ENCODE measurements at places on chromosomes 1 and 21.

DNA sequence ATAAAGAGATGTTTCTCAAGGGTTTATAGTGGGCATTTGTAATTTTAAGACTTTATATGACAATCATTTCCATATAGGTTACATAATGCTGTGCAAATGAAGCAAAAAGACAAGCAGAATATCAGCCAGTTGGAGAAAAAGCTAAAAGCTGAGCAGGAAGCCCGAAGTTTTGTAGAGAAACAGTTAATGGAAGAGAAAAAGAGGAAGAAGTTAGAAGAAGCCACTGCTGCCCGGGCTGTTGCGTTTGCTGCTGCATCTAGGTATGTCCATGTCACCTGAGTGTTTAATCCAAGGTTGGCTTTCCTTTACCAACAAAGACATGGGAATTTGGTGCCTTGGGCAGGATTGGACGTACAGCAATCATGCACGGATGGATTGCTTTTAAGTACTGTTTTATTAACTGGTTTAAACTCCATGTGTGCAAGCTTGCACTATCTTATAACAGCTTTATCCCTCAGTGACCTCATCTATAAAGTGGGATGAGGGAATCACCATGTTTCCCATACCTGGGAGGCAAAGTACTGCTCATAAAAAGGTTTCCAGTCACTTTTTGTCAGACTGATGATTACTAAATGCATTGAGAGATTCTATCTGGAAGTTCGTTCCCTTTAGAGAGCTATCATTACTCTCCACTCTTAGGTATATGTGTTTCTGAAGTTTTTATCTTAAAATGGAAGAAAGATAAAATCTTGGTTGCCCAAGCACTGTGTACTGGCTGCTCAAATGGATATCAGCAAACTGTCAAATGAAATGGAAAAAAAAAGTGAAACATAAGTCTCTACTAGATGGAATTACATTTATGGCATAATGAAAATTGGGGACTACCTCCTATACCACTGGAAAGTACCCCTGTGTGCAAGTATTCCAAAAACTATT lies 55.1 kb downstream of the MACO1 start:
- no peak for DNase-seq

DNA sequence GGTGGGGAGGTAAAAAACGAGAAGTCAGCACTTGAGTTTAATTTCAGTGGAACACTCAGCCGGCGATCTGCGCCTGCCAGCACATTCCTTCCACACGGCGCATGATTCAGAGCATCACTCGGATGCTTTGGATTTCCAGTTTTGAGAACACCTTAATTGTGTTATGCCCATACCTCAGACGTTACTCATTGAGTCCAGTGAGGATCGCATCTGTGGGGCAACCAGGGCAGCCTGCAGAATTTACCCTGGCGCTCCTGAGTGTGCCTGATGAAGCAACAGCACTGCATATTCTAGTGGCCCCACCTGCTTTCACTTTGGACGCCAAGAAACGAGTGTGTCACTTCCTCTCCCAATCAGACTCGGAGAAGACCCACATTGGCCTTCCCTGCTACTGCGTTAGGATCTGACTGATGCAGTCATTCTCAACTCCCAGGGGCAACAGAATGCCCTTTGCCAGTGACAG lies 19.9 kb downstream of the FAM89A start:
- peak; percentile 29 for DNase-seq

GRCh38 chr1:182237329-182237728 lies 154.3 kb downstream of the GLUL start:
- no peak for DNase-seq

GRCh38 chr1:58855274-58856165 lies 71.7 kb upstream of the JUN start:
- DNase-seq = no peak

DNA sequence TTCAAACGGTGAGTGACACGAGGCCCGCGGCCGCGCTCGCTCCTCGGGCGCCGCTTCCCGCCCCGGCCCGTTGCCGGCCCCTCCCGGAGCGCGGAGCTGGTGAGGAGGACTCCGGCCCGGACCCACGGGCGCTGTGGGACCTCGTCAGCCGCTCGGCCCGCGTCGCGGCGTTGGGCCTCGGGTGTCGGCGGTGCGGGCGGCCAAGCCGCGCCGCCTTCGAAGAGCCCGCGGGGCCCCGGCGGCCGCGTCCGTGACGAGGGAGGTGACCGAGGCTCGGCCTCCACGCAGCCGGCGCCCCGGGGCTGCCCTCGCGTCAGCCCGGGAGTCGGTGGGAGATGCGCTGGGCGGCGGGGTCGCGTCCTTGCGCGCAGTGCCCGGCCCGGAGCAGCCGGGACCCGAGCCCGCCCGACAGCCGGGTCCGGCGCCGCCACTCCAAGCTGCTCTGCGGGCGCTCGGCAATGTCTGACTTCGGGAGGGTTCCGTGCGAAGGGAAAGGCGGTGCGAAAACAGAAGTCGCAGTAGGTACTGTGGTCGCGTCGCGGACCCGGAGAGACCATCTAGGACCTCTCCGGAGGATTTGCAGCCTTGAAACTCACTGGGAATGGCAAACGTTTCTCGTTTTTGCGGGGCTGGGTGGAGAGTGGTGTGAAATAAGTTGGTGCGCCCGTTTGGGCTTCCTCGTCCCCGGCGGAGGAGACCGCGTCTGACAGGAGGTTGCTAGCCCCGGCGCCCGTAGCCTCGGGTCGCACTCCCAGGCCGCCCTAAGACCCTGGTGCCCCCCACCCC lies 829 bp downstream of the SPEN start:
- DNase-seq = peak; percentile 23

GRCh38 chr1:226185141-226186036 lies 1.2 kb downstream of the ACBD3 start:
- peak; percentile 33 for DNase-seq

DNA sequence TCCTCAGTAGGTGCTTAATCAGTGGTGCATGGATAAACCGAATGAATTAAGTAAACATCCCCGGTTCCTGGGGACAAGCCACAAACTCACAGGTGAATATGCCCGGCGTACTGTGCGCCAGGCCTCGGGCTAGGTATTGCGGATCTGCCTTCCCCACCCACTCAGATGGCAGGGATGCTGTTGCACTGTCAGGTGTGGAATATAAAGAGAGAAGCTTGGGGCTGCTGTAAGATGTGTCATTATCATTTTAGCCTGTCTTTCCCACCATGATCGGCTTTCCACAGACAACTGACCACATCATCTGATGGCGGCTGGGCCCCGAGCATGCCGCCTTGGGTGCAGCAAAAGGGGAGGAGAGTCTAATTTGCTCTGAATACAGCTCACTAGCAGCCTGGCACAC lies 45.4 kb upstream of the LRP8 start:
- no peak for DNase-seq

GRCh38 chr1:53648516-53648915 lies 90.4 kb downstream of the GLIS1 start:
- no peak for DNase-seq

GRCh38 chr1:48495166-48495565 lies 23.2 kb upstream of the SPATA6 start:
- DNase-seq = no peak

DNA sequence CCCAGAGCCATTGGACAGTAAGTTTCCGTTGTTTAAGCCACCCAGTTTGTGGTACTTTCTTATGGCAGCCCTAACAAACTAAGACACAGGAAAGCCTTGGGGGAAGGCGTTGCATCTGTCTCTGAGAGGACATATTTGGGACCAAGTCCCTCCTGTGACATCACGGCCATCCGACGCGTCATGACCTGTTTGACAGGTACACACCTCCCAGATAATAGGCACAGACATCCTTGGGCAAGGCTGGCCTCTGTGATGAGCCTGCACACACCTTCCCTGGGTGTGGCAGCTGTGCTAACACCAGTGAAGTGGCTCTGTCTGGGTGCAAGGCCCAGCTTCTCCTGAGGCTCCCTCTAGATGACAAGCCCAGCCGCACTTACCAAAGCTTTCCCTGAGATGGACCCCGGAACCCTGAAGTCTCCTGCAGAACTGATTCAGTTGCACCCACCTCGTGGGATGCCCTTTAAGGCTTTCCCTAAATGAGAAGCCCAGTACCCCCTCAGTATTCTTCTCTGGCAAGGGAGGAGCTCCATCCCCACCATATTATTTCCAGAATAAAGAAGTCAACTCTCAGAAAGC lies 136.5 kb downstream of the ZSCAN20 start:
- no peak for DNase-seq

- DNase-seq = no peak
These were observed 93.6 kb downstream of the SMYD3 start for GRCh38 chr1:246413430-246413829.

GRCh38 chr21:43984905-43985689 lies 27.0 kb upstream of the TRAPPC10 start:
- DNase-seq = no peak

- peak; percentile 93 for DNase-seq
These were observed 145.6 kb downstream of the HIVEP3 start for GRCh38 chr1:41773144-41773591.

DNA sequence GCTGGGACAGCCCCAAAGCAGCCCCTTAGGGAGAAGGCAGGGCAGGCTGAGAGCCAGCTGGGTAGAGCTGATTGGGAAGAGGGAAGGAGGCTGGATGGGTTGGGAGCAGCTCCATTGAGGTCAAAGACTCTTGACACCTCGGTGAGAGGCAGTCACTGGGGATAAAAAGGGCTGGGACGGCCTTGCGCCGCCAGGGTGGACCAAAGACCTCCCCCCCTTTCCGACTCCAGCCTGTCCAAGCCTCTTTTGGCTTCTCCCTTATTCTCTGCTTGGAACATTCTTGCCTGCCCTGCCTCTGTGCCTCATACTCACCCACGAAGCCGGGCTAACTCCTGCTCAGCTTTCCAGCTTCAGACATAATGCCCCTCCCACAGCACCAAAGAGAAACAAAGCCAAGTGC lies 51.1 kb downstream of the LRRC38 start:
- no peak for DNase-seq

DNA sequence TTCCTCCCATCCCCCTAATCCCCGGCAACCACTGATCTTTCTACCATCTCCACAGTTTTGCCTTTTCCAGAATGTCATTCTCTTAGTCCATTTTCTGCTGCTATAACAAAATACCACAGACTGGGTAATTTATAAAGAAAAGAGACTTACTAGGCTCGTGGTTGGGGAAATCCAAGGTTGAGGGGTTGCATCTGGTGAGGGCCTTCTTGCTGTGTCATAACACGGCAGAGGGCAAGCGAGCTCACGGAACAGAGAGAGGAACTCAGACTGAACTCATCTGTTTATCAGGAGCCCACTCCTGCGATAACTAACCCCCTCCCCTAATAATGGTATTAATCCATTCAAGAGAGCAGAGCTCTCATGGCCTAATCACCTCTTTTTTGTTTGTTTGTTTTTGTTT lies 52.0 kb downstream of the RUNX3 start:
- DNase-seq = no peak

GRCh38 chr1:244313346-244313745 lies 138.4 kb downstream of the ADSS2 start:
- no peak for DNase-seq

Data from fibroblast of skin of right biceps (primary cell).